Stimulated activated CD4-positive, alpha-beta T cell treated with anti-CD3 and anti-CD28 coated beads, Interleukin-1b, Interleukin-23, amount 100 ng/mL, for 24 hours (primary cell): ENCODE measurements at places on chromosomes 16 and 17.

DNA sequence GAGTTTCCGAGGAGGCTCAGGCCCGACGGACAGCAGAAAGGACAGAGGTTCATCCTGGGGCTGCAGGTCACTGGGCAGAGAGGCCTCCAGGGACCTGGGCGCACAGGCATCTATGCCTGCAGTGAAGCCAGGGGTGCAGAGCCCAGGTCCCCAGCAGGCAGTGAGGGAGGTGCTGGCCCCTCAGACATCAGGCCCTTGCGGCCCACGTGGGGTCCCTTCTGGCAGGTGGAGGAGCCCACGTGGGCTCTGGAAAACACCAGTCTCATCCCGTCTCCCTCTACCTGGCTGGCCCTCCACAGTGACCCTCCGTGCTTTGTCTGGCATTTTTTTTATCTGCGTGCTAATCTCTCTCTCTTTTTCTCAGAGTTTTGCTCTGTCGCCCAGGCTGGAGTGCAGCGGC is 36.5 kb downstream of the ENGASE start:
- no peak for DNase-seq

GRCh38 chr17:3536716-3537115 is 20.9 kb downstream of the TRPV3 start:
- DNase-seq, result no peak

GRCh38 chr16:77700846-77701245 is 21.5 kb upstream of the NUDT7 start:
- DNase-seq, result no peak

GRCh38 chr16:11536104-11536866 is 50.4 kb downstream of the LITAF start:
- DNase-seq, result no peak

DNA sequence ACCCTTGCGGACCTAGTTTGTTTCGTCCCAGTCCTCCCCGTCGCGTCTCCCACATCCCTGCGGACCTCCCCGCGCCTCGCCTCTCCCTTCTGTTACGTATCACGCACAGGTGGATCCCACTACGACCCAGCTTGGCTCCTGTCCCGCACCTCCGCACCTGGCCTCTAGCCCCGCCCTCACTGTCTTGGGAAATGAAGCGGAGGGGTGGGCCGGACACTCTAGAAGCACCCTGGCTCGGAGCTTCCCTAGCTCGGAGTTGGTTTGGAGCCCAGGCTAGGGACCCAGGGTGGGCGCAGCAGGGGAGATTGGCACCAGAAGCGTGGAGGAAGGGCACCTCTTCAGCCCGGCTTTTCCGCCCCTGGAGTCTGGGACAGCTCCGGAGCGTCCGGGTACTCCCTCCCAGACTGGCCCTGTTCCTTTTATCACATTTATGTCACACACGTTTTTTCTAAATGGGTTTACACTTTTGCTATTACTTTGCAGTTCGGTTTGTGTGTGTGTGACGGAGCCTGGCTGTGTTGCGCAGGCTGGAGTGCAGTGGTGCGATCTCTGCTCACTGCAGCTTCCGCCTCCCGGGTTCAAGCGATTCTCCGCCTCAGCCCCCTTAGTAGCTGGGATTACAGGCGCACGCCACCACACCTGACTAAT is 1.4 kb upstream of the CEMP1 start:
- DNase-seq, result peak; percentile 45

DNA sequence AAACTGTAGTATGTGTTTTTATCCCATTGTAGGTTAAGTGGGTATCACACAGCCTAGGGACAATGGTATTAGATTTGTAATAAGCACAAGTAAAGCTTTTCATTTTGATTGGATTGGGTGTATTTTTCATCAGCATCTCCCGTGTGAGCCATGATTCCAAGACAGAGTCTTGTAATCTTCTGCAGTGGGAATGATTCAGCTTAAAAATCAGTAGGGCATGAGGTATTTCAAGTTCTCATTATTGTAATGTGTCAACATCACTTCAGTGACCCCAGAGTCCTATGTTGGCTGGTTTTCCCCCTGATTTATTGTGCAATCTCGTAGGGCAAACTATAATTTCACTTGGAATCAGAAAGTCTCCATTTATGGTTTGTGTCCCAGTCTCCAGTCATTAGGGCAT is 833.2 kb upstream of the RBFOX1 start:
- no peak for DNase-seq

GRCh38 chr16:55015181-55015913 is 84.7 kb downstream of the IRX5 start:
- no peak for DNase-seq

DNA sequence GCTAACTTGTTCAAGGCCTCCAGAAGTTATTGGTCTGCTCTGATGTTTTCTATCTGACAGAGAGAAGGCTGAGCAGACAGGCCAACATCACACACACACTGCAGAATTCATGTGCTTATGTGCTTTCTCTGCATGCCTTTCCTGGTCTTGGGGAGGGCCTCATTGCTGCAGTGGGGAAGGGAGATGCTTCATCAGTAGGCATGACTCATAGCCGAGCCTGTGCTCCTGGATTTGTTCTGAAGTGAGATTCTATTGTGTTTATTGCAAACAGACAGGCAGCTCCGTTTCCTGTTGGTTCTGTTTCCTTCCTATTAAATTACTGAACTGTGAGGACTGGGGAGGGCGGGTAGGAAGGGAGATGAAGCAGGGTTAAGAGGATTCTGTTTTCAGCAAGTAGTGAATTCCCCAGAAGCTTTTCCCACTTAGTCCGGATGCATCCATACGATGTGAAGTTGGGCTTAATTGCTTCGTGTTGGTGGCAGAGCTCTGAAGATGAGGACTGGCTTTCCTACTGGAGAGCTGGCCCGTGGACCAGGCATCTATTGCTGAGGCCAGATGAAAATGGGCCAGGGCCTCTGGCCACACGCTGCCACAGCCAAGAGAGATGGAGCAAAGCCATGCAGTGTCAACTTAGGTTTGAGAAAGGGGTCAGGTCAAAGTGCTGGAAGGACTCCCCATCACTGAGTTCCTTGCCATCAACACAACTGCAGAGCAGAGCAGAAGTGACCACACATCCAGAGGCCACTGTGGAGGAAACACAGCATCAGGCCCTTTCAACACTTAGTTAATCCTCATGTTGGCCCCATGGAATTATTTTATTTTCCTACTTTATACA is 179.3 kb downstream of the UTP18 start:
- DNase-seq, result no peak

- peak; percentile 97 for DNase-seq
Measured at GRCh38 chr16:56964243-56965148, 2.7 kb downstream of the CETP start.

GRCh38 chr16:65781363-65781762 is 585.1 kb upstream of the CDH5 start:
- no peak for DNase-seq

GRCh38 chr16:28879261-28879840 is 1.1 kb downstream of the ATP2A1 start:
- no peak for DNase-seq

GRCh38 chr17:75853433-75853832 is 1.7 kb downstream of the WBP2 start:
- DNase-seq, result no peak

GRCh38 chr17:58189436-58190146 is 2.9 kb upstream of the EPX start:
- no peak for DNase-seq
